ENCODE measurements at places on chromosomes 16 and 17. TPM values are rescaled to one million over a fixed set of nuclear protein-coding genes. Genes with fewer than 3 reads are reported as not detected.
A peak's percentile ranks its signal among the peaks of the same experiment; 100 is the strongest.

- peak; percentile 61 for DNase-seq
Observed at GRCh38 chr17:13785981-13786598, 184.4 kb upstream of the HS3ST3A1 start.

Gene ZNF174
- 11.2 TPM for polyA plus RNA-seq

GRCh38 chr16:66508248-66508913, 41.5 kb downstream of the TK2 start:
- DNase-seq, result no peak

- DNase-seq, result peak; percentile 74
Observed at GRCh38 chr16:83802135-83802534, 5.6 kb upstream of the HSBP1 start.

Gene SLFN12
- 17.1 TPM for polyA plus RNA-seq

- DNase-seq, result peak; percentile 45
Observed at GRCh38 chr16:86029131-86029741, 130.3 kb downstream of the IRF8 start.

GRCh38 chr16:72159386-72159785, 12.6 kb downstream of the PMFBP1 start:
- DNase-seq, result peak; percentile 15

- no peak for DNase-seq
Observed at GRCh38 chr17:16423226-16423872, 8.0 kb downstream of the TRPV2 start.

Gene SPATA22
- polyA plus RNA-seq, result 0.43 TPM

Gene ESRP2
- 44.8 TPM for polyA plus RNA-seq

All from right lung (tissue), 10 donors.